ENCODE measurements at places on chromosomes 11 and 22. TPM values are rescaled to one million over a fixed set of nuclear protein-coding genes. Genes with fewer than 3 reads are reported as not detected.

DNA sequence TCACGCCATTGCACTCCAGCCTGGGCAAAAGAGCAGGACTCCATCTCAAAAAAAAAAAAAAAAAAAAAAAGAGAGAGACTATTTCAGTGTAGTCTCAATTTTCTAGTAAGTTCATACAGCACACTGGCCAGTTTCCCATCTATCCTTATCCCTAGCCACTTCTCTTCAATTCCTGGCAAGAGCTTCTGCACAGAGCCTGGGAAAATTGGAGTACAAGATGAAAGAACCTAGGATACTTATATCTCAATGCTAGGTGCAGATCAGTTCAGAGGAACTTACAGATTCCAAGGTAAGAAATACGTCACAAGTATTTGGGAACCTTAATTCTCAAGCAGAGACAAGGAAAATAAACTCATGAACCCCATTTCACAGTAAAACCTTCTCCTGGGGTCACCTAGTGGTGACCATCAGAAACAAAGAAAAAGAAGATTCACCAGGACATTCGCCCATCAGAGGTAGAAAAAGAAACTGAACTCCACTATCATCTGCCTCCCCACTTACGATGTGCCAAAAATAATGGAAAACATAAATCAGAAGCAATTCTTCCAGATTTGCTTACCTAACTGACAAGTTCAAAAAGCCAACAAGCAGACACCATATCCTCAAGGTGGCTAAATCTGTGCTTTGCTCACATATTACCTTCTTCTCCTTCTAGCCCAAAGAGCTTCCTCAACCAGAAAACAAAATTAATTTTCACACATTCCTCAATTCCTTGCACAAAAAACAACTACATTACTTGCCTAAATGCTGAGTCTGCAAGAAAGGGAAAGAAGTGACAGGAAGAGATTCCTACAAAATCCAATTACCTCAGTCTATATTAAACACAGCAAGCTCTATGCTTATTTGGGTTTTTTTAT is 4.9 kb downstream of the DENND5A start:
- DNase-seq: no peak

- no peak for DNase-seq
Measured at GRCh38 chr22:34992672-34993071, 73.3 kb upstream of the ISX start.

The MICAL2 gene
- 170 TPM for polyA plus RNA-seq

GRCh38 chr11:4480577-4481239 is 1.7 kb upstream of the OR52K1 start:
- no peak for DNase-seq

The P4HA3 gene
- 5.7 TPM for polyA plus RNA-seq

GRCh38 chr11:121741761-121742361 is 289.1 kb upstream of the SORL1-AS1 start:
- peak; percentile 52 for DNase-seq

DNA sequence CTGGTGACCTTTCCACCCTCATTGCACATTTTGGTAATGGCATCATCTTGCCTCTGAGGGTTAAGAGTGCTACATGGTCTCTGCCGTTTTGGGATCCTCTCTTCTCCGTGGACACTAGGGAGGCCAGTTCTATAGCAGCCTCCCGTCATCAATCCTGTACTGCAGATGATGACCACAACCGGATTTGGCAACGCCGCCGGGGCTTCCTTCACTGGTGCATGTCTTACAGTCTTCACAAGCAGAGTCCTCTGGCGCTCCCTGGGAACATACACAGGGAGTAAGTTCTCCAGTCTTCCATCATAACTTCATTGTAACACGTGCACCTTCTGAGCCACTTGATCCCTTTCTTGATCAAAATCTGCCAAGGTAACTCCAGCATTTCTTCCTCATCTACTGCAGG is 69.0 kb upstream of the SLC22A12 start:
- DNase-seq: no peak

GRCh38 chr11:12775955-12776354 is 101.7 kb downstream of the TEAD1 start:
- no peak for DNase-seq

GRCh38 chr11:106601684-106602297 is 416.5 kb downstream of the GUCY1A2 start:
- no peak for DNase-seq

DNA sequence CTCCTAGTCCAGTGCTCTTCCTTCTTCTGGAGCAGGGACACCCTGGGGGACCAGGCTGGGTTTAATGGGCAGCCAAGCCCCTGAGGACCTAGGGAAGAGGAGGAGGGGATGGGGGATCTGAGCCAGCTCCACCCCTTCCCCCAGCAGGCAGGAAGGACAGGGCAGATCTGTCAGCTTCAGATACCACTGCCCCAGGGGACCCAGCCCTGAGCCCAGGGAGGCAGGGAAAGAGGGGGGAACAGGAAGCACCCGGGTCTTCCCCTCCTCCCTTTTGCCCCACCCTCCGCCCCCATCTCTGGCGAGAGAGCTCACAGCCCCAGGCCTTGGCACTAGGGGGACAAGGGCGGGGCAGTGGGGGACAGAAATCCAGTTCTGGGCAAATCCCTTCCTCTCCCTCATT is 11.7 kb upstream of the SOX10 start:
- DNase-seq: no peak

- no peak for DNase-seq
Measured at GRCh38 chr11:104467404-104467803, 303.5 kb upstream of the PDGFD start.

The NXPE2 gene
- polyA plus RNA-seq: not detected

The UBQLNL gene
- polyA plus RNA-seq: 0.47 TPM

The BTG4 gene
- polyA plus RNA-seq: not detected

- DNase-seq: no peak
Measured at GRCh38 chr22:46114518-46115387, 35.6 kb upstream of the PPARA start.

The TRABD gene
- 45.3 TPM for polyA plus RNA-seq

The BACE1-AS gene
- 2.4 TPM for polyA plus RNA-seq

The OR52E8 gene
- polyA plus RNA-seq: not detected

- DNase-seq: no peak
Measured at GRCh38 chr11:12754582-12755234, 80.5 kb downstream of the TEAD1 start.

The NAALADL1 gene
- polyA plus RNA-seq: 6.3 TPM
